ENCODE measurements at places on chromosomes 7 and 10.

DNA sequence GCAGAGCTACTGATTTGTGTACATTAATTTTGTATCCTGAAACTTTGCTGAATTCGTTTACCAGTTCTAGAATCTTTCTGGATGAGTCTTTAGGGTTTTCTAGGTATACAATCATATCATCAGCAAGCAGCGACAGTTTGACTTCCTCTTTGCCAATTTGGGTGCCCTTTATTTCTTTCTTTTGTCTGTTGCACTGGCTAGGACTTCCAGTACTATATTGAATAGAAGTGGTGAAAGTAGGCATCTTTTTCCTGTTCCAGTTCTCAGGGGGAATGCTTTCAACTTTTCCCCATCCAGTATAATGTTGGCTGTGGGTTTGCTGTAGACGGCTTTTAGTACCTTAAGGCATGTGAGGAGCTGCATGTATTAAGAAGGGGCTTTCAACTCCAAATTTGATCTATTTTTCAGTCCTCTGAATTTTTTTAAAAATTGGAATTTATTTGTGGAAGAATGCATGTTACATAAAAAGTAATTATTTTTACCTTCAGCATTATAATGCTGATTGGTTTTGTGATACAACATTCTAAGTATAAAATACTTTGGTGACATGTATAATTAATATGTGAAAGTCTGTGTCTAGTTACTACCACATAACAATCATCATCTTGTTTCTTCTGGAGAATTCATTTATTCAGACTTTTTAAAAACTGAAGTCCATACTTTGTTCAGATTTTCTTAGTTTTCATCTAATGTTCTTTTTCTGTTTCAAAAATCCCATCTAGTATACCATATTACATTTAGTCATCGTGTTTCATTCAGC lies 49.6 kb downstream of the CPED1 start:
- DNase-seq = no peak

DNA sequence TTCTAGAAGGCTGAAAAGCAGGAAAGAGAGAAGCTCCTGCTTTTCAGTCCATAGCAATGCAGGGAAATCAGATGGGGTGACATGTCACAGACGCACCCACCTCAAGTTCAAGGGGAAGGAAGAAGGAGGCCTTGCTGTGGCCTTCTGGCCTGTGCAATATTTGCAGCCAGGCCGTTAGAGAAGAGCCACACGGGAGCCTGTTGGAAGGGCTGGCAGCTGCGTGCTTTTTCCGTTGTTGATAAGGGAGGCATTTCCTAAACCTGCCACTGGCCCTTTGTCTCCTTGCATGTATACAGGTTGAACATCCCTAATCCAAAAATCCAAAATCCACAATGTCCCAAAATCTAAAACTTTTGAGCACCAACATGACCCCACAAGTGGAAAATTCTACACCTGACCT lies 492.5 kb upstream of the ZMIZ1 start:
- DNase-seq = no peak

DNA sequence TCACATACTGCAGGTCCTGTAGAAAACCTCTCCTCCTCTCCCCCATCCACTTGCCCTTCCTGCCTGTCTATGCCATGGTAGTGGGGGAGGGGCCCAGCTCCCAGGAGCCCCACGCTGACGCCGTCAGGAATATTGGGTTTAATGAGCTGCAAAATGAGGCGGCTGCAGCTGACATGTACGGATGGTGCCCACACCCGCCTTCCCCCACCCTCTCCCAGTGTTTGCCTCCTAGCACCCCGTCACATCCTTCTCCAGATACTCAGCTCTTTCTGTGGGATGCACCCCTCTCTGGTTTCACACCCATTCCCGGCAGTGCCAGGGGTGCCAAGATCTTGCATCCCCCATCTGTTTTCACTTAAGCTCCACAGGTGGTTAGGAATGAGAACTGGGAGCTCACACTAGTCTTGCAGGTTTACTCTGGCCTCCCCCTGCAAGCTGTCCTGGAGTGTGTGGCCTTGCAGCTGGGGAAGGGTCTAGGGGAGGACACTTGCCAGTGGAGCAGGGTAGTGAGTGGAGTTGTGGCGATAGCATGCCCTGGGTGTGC lies 26.1 kb downstream of the GBX1 start:
- DNase-seq = no peak

- no peak for DNase-seq
Measured at GRCh38 chr10:86294346-86295265, 72.0 kb downstream of the GRID1 start.

GRCh38 chr7:332646-333392 lies 42.8 kb downstream of the FOXL3 start:
- peak; percentile 96 for DNase-seq

- no peak for DNase-seq
Measured at GRCh38 chr7:74312418-74313028, 23.3 kb downstream of the CLIP2 start.

DNA sequence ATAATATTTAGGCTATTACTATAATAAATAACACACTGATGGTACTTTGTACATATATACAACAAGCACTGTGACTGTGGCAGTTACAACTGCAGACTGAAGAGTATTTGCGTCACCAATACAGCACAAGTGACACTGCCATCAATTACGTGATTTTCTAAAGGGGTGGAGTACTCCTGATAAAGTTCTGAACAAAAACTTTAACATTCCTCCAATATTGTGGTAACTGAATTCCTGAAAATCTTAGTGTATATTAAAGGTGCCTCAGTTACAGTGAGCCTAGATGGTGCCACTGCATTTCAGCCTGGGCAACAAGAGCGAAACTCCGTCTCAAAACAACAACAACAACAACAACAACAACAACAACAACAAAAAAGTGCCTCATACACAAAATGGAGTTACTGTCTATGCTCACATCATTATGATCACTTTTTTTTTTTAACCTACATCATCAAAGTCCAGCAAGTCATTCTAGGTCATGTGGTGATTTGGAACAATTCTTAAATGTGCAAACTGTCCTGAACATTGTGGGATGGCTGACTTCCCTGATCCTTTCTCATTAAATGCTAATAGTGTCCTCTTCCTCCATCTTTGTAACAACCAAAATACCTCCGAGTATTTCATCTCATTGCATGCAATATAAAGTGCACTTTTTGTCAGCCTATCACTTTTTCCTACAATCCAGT lies 15.1 kb downstream of the BRAF start:
- no peak for DNase-seq

DNA sequence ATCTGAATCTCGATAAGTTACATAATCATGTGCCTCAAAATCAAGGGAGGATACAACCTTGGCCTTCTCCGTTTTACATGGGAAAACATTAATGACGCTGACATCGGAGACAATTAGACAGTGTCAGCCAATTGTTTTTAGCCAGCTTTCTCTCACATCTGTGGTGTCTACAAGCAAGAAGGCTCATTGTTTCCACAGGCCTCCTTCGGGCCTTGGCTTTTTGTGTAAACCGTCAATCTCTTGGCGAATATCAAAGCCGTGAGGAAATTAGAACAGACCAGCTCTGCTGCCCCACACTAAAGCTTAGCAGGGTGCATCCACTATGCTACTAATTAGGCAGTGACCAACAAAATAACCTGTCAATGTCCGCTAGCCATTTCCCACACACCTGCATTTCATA lies 43.2 kb downstream of the VAX1 start:
- DNase-seq = no peak

- DNase-seq = no peak
Measured at GRCh38 chr10:49597426-49598163, 12.5 kb upstream of the SLC18A3 start.

- DNase-seq = no peak
Measured at GRCh38 chr7:91397612-91398011, 133.4 kb downstream of the FZD1 start.

DNA sequence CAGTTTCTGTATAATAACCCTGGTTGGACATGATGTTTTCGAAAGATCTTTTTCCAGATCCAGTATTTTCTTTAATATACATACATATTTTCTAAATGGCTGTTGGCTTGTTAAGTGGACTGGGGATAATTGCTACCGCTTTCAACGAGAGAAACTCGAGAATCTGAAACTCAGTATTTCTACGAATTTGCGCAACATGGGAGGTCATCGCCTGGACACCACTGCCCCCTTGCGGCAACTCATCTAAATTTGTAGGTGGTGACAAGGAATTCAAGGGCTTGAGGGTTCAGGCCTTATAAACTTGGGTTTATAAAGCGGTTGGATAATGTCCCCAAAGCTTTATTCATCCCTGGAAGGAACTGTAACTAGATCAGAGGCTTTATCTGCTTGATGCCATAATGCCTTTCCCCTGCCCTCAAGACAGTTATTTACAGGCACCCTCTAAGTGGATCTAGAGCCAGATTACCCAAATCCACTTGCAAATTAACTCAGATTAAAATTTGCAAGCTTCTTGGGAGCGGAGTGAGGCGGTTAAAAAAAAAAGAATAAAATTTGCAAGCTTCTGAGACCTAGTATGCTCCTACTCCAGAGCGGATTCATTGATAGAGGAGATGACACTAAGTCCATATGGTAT lies 21.3 kb upstream of the KCNK18 start:
- peak; percentile 65 for DNase-seq

GRCh38 chr7:1725199-1725690 lies 55.2 kb downstream of the ELFN1 start:
- DNase-seq = no peak

- DNase-seq = no peak
Measured at GRCh38 chr7:98276241-98276761, 5.2 kb upstream of the BRI3 start.

DNA sequence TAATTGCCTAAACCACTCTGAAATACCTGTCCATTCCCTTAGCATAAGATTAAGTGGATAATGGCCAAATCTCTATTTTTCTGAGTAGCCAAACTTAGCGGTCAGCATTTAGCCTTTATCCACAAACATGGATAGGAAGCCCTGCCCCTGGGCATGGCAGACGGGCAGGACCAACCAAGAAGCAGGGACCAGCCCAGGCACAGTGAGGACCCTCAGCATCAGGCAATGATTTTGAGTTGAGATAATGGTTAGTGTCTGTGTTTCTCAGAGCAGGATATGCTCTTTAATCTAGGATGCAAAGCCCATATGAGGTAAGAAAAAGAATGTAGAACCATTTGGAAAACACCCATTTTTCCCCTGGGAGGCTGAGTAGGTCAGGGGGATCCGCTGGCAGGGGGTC lies 131.7 kb downstream of the DPP6 start:
- DNase-seq = no peak
